GM12892 (cell line): ENCODE measurements at places on chromosomes 16 and 17.

GRCh38 chr17:78242024-78242742, 10.8 kb downstream of the TMEM235 start:
- no peak for DNase-seq

DNA sequence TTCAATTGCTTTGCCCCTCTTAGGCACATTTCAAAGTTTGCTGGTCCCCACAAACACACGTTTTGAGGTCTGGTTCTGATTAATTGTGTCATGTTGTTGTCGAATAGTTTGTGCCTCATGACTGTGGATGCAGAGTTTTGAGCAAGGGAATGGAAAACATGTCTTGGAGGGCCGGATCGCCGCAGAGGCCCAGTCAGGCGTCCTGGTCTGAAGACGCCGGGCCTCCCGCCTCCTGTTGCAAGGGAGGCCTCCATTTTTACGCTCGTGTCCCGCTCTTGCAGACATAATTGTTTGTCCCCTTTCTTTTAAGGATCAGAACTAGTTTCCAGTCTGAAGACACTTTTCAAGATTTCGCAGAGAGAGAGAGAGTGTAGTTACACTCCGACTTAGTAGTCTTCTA, 3.2 kb downstream of the NTN1 start:
- no peak for DNase-seq

- DNase-seq = no peak
These were observed 88.4 kb upstream of the SMURF2 start for GRCh38 chr17:64750478-64750877.

GRCh38 chr17:48241770-48242497, 134.4 kb downstream of the SNX11 start:
- DNase-seq = no peak

DNA sequence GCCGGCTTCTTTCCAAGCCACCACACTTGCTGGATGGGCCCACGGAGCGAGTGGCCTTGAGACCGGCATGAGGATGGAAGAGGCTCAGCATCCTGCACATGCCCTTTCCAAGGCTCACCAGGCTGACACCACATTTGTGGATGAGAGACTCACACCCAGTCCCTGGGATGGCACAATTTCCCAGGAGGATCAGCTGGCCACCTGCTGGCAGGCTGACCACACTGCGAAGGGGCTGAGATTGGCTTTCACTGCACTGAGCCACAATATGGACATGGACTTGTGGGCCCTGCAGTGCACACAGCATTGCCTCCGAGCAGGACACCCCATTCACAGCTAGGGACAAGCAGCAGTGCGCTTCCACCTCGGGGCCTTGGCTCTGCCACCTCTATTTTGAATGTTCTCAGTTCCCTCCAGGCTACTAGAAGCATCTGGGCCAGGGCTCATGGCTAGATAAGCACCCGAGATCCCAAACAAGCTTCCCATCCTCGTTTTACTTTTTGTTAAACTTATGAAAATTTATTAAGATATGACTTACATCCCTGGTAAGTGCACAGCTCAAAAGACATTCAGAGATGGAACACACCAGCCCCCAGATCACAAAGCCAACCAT, 25.3 kb upstream of the KSR1 start:
- DNase-seq = no peak

DNA sequence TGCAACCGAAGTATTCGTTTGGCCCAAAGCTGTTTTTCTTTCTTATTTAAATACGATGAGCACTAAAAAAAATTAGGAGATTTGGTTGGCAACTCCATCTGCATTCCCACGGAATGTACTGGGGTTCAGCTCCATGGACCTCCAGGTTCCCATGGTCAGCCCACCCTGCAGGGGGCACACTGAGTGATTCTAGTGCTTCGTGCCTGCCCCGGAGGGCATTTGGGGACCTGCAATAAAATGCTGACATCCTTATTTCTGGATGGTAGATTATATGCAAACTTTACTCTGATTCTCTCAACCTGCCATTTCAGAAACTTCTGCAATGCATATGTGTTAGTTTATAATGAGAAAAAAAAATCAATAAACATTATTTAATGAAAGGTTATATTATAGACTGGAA, 339.4 kb downstream of the XYLT1 start:
- DNase-seq = no peak

DNA sequence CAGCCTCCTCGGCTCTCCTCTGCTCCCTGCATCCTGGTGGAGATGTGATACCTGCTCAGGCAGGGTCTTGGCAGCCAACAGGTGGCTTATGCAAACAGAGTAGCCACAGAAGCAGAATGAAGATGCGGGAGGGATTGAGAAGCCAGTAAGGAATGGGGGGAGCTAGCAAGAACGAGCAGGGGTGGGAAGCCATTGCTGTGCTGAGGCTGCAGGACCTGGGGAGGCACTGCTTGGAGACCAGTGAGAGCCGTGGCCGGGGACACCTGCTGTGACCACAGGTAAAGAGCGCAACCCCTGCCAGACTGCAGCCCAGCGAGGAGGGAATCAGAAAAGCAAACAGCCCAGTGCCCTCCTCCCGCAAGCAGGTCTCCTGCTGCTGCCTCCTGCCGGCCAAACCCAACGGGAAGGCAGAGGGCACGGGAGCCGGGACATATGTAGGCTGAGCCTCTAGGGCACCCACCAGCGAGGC, 14.7 kb downstream of the AIPL1 start:
- no peak for DNase-seq

GRCh38 chr17:61869138-61869537, 5.8 kb upstream of the BRIP1 start:
- no peak for DNase-seq
